HFFc6 (cell line): ENCODE measurements at places on chromosomes 2 and 18.
A peak's percentile ranks its signal among the peaks of the same experiment; 100 is the strongest.

GRCh38 chr2:69957965-69958364 is 3.5 kb downstream of the ASPRV1 start:
- DNase-seq: no peak

DNA sequence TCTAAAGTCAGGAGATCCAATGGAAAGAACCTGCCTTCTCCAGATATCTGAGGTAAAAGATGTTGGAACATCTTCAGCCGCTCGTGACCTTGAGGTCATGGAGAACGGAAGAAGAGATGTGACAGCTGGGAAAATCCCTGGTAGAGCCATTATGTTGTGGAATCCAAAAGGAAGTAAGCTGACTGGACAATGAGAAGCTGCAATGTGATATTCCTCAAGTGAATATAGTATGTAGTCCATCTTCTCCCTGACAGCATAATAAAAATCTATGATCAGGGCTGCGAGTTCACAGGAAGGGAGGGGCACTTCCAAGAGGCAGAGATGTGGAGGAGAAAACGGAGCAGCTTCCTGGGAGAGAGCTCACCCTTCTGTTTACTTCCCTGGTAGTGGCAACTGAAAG is 201.0 kb upstream of the SP5 start:
- no peak for DNase-seq

GRCh38 chr2:134576478-134576877 is 142.3 kb downstream of the TMEM163 start:
- DNase-seq: no peak

DNA sequence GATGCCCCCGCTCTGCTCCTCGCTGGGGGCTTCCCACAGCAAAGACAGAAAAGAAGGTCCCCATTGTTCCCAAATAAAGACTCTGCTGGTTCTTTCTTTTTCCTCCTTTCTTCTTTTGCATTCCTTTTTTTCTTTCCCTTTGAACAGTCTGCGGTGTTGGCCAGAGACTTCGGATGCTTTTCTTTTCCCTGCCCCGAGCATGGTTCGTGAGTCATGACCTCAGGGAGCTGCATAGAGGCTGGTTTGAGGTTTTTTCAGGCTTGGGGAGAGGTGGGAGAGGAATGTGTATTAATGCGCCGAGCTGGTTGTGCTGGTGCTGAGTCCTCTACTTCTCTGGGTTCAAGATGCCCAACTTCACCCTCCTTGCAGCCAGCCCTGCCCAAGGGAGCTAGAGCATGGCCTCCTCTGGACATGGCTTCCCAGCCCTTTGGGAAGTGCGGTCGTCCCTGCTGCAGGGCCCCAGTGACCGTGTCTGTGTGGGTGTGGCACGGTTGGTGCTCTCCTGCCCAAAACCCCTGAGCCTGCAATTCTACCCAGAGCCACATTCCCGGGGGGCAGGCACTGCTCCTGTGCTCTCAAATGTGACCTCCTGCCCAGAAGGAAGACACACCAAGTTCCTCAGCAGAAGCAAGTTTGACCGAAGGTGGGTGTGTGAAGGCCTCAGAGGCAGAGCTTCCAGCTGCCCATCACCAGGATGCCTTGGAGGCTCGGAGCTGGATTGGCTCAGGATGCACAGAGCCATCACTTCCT is 9.0 kb upstream of the ARHGEF4 start:
- peak; percentile 66 for DNase-seq

DNA sequence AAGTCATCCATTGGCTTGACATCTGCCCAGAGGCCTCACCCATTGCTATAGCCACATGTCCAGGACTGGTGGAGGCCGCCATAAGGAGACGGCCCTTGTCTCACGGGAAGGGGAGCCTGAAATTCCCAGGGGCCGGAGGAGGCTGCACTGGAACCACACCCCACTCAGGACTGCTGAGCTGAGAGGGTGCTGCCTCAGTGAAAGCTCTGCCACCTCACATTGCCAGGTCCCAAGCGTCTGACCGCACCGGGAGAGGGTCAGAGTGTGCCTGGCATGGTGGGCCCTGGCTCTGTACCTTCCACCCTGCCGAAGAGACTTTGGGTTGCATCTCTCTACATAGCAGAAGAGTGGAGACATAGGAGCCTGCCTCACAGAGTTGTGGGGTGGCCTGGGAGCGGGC is 134.1 kb upstream of the GLI2 start:
- no peak for DNase-seq

DNA sequence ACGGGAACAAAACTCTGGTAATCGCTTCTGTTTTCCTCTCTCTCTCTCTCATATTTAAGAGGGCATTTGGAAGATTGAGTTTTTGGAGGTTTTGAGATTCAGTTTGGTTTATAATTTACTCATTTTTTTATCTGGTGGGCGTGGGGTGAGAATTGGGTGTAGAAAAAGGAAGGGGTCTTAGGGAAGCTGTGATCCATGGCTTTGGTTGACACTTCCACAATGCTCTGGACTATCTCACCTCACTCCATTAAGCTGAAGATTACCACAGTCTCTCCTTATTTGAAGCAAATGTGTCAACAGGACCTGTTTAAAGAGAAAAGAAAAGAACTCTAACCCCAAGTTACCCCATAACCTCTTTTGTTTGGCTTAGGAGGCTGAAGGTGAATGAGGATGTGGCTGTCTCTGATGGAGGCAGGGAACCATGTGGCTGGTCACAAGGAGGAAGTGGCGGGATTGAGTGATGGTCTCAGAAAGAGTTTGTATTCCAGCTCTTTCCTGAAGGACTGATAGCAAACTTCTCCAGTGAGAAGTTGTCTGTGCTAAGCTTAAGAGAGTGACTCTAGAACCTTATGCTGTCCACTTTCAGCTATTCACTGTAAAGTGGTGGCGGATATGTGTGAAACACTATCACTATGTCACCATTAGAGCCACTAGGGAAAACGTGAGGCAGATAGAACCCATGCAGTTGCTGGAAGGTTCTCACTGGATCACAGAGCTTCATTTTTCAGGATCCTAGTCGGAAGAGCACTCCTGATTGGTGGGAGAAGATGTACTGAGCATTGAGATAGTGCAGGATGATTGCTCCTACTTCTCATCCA is 934 bp downstream of the ZNF804A start:
- no peak for DNase-seq

DNA sequence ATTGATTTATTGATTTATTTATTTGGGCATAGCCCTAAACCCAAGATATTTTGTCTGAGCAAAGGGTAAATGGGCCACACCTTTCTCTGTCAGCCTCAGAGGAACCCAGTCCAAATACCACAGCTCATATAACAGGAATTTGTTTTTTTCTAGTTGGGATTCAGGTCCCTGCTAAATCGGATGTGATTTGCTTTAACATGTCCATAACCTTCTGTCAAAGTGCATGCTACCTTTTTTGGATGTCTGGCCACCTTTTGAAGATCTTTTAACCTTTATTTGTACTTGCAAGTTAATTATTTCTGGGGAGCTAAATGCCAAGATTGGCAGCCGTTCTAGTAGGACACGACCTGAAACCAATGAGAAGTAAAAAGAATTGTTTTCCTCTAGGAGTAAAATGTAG is 303.2 kb upstream of the UBE2E3 start:
- DNase-seq: no peak

DNA sequence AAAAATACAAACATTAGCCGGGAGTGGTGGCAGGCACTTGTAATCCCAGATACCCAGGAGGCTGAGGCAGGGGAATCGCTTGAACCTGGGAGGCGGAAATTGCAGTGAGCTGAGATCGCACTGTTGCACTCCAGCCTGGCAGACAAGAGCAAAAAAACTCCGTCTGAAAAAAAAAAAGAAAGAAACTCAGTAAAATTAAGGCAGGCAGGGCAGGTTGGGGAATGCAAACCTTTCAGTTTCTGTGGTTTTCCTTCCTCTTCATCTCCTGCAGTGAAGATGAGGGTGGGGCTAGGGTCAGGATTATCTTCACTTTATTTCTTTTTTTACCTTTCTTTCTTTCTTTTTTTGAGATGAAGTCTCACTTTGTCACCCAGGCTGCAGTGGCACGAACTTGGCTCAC is 43.2 kb upstream of the PSME4 start:
- no peak for DNase-seq

GRCh38 chr2:127887082-127887775 is 1.5 kb upstream of the AMMECR1L start:
- no peak for DNase-seq

- no peak for DNase-seq
These were observed 6.1 kb downstream of the RNF144A start for GRCh38 chr2:6923319-6923718.

DNA sequence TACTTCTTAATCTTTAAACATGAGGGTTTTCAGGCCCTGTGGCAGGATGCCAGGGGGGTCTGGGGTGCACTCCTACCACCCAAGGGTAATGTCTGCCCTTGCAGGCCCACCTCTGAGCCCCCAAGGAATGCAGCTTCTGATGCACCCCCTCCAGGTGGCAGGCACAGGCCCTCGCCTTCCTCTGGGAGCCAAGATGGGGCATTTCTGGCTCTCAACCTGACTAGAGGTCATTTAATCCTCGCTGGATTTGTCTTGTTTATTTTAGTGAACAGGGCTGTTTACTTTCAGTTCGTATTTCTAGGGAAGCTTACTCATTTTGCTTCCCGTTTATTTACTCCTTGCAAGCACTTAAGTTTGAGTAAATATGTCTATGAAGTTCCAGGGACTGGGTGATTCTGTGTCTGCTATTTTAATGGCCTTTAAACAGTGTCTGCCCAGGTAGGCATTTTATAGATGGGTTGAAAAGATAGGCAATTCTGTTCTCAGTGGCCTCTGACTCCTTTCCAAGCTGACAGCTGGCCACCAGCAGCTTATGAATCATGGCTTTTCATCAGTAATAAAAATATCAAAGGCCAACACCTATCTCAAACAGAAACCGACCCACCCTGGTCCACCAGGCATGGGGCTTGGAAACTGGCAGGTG is 11.1 kb upstream of the DNPEP start:
- peak; percentile 12 for DNase-seq

DNA sequence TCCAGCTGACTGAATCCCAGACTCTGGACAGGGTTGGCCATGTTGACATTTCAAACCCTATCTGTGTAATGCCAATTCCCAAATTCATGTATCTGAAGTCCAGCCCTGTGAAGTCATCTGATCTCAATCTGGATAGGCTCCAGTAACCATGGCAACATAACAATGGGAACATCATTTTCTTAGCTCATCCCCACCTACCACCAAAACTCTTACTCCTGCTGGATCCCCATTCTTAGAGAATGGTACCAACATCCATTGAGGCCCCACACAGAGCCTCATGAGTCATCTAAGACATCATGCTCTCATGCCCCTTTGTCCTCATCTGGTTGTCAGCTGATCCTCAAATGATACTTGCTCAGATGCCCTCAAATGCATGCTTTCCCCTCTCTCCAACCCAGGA is 58.9 kb upstream of the TEX51 start:
- no peak for DNase-seq

DNA sequence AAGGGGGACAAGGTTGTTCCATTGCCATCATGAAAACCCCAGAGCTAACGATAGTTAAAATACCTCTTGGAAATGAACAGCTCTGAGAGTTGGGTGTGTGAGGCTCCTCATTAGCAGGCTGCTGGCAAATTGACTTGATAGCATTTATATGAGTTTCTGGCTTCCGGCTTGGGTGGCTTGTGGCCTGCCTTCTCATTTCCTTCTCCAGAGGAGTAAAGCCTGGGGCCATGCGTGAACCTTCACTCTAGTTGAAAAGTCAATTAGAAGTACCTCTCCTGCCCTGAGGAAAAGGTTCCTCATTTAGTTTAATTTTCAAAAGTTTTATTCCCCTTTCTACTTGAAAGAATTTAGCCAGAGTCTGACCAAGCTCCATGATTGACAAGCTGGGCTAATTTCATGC is 67.1 kb downstream of the MGAT5 start:
- no peak for DNase-seq

DNA sequence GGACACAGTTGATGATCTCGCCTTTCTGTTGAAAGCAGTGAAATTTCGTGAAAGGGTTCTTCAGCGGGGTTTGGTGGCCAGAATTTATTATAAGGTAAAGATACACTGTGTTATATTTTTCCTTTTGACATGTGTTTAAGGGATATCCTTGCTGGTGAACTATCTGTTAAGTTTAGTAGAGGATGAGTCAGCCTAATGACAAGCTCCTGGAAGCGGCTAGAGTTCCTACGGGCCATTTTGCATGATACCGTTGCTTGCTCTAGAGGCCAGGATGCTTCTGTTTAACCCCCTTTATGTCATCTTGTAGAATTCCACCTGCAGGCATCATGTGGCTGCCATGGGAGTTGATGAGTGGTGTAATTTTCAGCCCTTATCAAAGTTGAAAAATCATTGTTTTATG is 124.8 kb upstream of the BCL2L11 start:
- DNase-seq: no peak

DNA sequence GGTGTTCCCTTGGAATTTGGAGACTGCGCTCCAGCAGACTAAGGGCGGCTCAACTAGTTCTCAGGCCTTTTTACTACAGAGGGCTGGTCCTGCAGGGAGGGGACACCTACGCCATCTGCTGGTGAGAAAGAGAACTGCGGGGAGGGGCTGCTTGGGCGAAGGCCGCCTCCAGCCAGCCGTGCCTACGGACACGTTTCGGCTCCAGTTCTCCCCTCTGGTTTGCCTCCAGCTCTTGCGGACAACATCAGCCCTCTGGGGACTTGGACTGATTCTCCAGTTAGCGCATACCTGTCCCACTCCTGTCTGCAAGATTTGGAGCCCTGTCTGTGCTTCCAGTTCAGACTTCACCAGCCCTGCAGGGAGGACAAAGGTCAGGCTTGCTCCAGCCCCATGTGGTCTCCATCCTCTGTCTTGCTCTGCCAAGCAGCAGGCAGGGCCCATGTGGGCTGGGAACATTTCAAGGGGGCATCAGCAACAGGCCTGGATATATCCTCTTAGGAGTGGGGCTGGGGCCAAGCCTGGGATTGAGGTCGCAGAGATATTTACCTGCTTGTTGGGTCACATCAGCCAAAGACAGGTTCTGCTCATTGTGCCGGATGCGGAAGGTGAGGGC is 10.3 kb downstream of the PTPRN start:
- DNase-seq: peak; percentile 59

DNA sequence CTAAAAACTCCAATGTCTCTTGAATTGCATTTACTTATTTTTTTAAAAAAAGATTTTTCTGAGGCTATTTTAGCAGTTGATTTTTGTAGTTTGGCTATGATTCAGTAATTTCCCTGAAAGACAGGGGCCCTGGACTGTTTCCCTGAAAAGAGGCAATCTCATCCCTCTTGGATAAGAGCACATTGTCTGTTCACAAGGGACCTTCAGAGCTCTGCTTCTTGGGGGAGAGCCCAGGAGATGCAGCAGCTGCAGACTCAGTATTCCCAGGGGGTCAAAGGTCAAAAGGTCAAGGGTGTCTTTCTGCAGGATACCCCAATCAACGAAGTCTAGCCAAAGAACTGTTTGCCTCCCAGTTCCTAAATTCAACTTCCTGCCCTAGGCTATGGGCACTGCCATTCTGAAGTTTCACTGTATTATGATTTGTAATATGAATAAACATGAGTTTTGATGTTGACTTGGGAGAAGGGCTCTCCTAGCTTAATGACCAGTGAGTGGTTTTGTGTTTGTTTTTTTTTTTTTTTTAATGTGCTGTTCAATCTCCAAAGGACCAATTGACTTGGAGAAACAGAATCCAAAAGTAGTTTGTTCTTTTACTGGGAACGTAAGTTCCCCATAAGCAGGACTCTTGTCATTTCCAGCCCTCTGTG is 157.0 kb upstream of the SERPINE2 start:
- DNase-seq: no peak

DNA sequence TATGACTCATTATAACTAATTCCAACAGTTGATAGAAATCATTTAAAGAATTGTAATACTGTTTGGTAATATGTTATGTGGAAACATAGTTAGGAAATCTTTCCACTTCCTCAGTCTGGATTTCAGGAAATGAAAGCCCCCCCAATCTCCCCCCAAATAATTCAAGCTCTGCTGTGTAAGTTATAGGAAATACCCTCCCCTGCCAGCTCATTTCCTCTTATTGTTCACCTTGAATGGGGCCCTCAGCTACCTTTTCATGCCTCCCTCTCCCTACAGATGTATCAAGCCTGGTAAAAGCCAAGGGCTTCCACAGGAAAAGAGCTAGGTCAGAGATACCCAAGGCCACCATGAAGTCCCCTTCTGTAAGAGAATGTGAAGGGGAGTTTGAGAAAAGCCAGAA is 155.5 kb downstream of the CNTNAP5 start:
- DNase-seq: no peak
